ENCODE measurements at places on chromosomes 16 and 17.

- DNase-seq = peak; percentile 46
These were observed 673 bp upstream of the CHD9 start for GRCh38 chr16:53053967-53054669.

GRCh38 chr17:81396278-81396721 is 1.0 kb downstream of the BAHCC1 start:
- DNase-seq = no peak

GRCh38 chr16:67552476-67552875 is 9.8 kb upstream of the CTCF start:
- DNase-seq = no peak

DNA sequence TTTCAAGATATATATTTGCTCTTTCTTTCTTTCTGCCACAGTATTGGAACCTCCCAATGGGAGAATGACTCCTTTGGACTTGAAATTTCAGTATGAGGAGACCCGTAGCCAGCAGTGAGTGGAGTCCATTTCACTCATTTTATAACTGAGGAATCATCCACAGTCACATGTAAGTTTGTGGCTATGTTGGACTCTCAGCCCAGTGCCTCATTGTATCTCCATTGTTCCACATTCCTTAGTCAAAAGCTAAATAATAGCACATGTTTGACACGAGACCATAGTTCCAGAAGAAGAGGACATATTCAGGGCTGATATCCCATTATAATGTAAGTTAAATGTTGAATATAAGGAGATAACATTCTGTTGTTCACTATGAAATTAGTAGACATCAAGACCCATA is 12.7 kb upstream of the SPAG9 start:
- no peak for DNase-seq

DNA sequence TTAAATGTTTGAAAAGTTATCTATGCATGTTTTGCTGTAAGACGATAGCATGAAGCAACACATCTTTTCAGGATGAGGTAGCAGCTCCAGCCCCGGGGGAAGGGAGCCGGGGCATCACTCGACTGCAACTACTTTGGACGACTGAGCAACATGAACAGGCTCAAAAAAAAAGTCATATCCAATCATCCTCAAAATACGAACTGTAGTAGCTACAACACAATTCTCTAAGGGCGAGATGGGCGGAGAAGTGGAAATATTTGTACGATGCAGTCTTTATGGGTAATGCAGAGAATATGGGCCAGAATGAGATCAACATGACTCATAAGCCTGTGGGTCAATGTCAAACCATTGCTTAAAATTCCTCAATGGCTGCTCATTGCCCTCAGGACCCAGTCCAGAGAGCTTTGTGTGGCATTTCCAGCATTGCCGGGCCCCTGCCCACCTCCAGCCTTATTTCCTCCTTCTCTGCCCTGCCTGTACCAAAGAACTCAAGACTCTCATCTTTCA is 17.7 kb upstream of the SMURF2 start:
- no peak for DNase-seq

DNA sequence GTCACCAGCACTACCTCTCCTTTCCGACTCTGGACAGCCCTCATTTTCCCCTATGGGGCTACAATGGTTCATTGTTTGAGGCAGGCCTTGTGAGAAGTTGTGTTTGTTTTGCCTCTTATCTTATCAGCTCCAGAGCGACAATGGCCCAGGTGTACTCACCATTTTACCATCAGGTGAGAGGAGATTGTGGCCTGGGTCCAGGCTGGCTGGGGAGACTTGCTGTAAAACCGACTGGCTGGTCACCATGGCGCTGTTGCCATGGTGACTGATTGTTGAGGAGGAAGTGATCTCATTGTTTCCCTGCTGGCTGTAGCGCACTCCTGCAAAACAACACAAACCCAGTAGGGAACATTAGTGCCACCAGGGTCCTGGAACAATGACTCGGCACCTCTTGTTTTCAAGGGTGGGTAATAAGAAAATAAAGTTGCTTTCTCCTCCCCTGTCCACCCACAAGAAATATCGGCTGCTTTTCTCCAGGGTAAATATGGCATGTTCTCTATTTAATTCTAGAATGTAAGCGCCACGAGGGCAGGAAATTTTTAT is 34.4 kb downstream of the HNF1B start:
- DNase-seq = no peak

DNA sequence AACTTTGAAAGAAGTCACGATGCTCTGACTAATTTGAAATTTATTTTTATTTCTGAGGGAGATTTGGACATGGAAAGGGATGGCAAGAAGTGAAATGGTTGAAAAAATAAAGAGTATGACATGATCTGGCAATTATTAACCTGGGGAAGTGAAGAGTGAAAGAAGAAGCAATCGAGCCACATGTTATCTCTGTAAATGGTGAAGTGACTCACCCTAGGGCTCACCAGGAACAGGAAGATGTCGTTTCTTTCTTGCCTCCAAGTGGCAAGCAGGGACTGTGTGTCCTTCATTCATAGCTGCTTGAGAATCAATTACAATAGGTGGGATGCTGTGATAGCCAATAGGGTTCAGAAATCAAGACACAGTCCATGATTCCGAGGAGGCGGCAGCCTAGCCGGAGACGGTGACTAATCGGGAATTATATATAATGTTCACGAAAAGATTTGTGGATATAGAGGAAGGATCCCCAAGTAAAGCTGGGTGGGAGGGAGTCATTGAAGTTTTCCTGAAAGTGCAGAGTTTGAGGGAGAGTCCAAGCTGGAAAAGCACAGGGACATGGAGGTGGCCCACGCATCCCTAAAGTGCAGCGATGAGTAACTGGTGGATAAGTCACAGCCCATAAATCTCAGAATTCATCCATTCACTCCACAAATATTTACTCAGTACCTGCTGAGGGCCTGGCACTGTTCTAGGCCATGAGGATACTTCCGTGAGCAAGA is 18.2 kb upstream of the KRT20 start:
- DNase-seq = no peak

DNA sequence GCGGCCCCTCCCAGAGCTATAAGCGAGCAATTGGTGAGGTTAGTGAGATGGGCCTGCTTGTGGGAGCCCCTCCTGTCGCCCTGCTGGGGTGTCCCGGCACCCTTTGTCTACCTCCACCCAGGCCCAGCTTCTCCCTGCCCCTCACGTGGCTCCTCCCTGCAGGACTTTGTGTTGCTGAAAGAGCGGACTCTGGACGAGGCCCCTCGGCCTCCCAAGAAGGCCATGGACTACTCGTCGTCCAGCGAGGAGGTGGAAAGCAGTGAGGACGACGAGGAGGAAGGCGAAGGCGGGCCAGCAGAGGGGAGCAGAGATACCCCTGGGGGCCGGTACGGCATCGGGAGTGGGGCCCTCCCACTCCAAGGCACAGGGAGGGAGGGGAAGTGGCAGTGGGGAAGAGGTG is 6.1 kb upstream of the C17orf107 start:
- no peak for DNase-seq

GRCh38 chr17:78717431-78717980 is 64.6 kb downstream of the CYTH1 start:
- no peak for DNase-seq

DNA sequence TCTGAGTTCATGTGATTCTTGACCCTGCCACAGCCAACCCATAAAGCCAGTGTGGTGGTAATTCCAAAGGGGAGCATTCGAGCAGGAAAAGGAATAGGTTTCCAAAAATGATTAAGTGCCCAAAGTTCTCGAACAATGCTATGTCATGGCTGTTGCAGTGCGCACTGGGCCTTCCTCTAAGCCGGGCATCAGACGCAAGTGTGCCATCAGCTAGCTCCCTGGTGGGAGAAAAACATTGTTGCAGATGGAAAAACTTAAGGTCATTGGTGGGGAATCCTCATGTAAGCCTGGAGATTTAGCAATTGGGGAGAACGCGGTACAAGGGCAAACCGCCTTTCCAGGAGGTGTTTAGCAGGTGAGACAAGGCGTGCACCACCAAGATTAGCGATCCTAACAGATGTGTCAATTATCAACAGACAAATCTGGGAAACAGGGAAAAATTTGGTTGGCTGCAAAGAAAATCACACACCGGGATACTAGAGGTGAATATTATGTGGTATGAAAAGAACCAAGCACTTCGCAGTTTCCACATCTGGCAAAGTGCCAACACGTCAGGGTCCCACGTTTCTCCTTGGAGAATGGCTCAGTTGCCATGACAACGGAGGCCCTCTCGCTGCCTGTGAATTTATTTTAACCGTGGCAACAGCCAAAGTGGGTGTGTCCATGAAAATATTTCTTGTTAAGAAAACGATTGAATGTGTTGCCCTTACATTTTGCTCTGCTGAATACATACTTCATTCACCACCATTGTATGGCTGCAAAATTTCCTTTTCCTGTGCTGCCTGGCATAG is 118.5 kb upstream of the CACNG5 start:
- no peak for DNase-seq

DNA sequence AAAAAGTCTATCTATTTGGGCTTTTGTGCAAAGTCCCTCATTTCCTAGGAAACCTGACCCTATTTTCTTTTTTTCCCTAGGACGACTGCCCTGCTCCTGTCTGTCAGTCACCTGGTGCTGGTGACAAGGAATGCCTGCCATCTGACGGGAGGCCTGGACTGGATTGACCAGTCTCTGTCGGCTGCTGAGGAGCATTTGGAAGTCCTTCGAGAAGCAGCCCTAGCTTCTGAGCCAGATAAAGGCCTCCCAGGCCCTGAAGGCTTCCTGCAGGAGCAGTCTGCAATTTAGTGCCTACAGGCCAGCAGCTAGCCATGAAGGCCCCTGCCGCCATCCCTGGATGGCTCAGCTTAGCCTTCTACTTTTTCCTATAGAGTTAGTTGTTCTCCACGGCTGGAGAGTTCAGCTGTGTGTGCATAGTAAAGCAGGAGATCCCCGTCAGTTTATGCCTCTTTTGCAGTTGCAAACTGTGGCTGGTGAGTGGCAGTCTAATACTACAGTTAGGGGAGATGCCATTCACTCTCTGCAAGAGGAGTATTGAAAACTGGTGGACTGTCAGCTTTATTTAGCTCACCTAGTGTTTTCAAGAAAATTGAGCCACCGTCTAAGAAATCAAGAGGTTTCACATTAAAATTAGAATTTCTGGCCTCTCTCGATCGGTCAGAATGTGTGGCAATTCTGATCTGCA is 12.9 kb downstream of the TMEM98 start:
- DNase-seq = no peak

DNA sequence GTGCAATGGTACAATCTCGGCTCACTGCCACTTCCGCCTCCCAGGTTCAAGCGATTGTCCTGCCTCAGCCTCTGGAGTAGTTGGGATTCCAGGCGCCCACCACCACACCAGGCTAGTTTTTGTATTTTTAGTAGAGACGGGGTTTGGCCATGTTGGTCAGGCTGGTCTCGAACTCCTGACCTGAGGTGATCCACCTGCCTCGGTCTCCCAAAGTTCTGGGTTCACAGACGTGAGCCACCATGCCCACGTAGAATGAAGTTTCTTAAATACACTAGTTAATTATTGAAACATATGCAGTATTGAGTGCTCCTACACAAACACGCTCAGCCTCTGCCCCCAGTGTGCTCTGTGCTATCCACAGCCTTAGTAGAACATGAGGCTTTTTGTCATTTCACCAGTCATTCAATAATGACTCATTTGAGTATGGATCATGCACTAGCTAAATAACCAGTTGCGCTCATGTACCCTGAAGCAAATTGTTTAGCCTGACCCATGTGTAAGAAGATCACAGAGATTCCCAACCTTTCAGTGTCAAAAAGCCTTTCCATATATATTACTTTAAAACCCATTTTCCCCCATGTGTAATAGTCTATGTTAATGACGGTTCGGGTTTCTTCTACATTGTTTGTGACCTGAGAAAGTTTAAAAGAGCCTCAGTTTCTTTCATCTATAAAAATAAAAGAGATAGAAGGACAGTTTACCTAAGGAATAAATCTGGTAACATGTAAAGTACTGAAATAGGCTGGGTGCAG is 49.7 kb downstream of the TUBD1 start:
- no peak for DNase-seq

DNA sequence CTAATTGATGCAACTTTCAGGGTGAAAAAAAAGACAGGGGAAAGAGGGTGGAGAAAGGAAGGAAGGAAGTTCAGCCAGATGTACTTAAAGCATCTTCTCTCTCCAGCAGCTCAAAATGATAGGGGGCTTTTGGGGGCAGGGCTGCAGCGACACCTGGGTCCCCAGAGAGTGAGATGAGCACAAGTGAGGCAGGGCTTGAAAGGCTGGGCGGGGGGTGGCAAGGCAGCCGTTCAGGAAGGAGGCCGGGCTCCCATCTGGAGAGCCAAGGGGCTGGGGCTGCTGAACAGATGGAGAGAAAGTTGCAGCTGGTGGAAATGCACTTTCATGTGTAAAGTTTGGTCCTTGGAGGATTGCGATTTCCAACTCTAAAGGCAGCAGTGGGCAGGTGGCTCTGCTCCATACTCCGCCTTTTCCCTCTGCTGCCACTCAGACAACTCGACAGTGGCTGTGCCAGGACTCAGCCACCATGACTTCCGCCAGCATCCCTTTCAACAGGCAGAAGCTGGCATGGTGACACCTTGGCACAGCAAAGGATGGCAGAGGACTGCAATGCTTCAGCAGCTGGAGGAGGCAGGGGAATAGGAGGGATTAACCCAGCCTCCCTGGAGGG is 7.7 kb downstream of the SLC35B1 start:
- no peak for DNase-seq

DNA sequence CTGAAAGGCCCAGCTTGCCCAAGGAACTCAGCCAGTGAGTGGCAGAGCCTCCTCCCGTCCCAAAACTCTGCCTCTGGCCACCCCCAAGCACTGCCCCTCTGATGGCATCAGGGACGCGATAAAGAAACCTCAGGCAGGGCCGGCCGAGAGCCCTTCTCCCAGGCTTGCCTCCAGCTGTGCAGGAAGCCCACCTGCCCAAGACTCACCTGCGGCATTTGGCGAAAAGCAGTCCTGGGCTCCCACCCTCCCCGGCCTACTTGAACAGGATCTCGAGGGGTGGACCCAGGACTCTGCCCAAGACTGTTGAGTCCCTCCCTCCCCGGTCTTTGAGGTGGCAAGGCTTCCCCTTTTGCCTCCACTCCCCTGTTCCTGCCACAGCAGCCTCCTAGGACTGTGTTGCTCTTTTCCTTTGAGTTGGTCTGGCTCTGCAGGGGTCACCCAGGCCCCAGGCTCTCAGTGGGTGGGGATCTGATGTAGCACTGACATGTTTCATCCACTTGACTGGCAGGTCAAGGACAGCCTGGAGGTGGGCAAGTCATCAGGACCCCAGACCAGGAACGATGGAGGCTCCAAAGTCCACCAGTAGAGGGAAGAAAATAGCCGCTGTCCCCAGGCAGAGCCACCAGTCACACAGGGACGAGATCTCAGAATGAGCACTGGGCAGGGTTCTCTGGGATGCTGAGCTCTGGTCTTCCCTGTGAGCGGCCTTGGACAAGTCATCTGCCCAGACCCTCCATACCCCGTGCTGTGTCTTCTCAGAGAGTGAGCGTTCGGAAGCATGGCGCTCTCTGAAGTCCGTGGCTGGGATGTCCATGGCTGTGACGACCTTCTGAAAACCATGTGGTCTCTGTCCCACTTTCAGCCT is 111.0 kb upstream of the TNRC6C start:
- DNase-seq = no peak

GRCh38 chr16:60788631-60789030 is 1247.6 kb downstream of the CDH8 start:
- DNase-seq = no peak

GRCh38 chr17:29514792-29515191 is 52.0 kb downstream of the ABHD15 start:
- DNase-seq = no peak

- no peak for DNase-seq
These were observed 878 bp upstream of the DNAJA2 start for GRCh38 chr16:46974352-46974751.
